ENCODE measurements at places on chromosomes 11 and 22.

GRCh38 chr11:128772814-128773213, 78.9 kb downstream of the FLI1 start:
- DNase-seq, result no peak

- no peak for DNase-seq
These were observed 14.6 kb upstream of the HIPK3 start for GRCh38 chr11:33242575-33242974.

- DNase-seq, result no peak
These were observed 417 bp downstream of the HNRNPUL2 start for GRCh38 chr11:62726915-62727164.

- DNase-seq, result no peak
These were observed 22.6 kb downstream of the RTN4RL2 start for GRCh38 chr11:57482782-57483561.

- no peak for DNase-seq
These were observed 75.7 kb downstream of the SEZ6L start for GRCh38 chr22:26245001-26245400.

GRCh38 chr22:25874327-25874726, 132.3 kb downstream of the MYO18B start:
- DNase-seq, result no peak

GRCh38 chr11:109865548-109866186, 227.5 kb upstream of the ZC3H12C start:
- no peak for DNase-seq

- no peak for DNase-seq
These were observed 62.6 kb downstream of the MPPED1 start for GRCh38 chr22:43474161-43475101.

GRCh38 chr11:116314006-116314405, 458.8 kb downstream of the BUD13 start:
- no peak for DNase-seq

DNA sequence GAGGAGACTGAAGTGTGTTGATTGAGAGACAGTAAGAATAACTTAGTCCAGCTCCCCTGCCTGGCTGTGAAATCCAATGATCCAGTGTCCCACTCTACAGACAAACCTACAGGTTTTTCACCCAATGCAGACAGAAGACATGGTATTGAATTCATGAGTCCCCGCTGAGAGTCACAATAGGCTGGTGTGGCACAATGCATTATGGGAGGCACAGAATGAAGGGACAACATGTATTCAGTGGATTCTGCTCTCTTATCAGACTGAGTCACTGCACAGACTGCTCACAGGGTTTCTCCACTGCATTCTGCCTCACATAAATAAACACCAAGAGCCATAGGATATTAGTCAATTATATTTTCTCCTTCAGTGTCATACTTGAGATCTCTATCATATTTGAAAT, 55.2 kb upstream of the TOP3B start:
- no peak for DNase-seq

DNA sequence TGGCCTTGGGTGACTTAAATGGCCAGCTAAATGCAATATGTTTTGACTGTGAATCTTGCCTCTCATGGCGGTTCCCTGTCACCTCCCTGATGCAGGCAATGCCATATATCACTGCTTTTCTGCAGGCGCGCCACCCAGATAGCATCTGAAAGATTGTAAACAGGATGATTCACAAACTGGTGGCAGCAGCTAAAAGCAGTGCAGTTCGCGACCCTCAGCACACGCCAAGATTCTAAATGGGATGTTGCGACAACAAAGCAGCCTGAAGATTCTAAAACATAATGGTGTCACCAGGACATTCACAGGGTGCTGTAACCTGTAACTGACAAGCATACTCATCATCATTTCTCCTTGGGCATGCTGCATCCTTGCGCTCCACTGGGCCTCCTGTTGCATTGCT, 440.4 kb upstream of the CADM1 start:
- no peak for DNase-seq

GRCh38 chr11:26827567-26828081, 105.8 kb upstream of the SLC5A12 start:
- no peak for DNase-seq

GRCh38 chr11:9459667-9460321, 1.0 kb upstream of the ZNF143 start:
- no peak for DNase-seq

DNA sequence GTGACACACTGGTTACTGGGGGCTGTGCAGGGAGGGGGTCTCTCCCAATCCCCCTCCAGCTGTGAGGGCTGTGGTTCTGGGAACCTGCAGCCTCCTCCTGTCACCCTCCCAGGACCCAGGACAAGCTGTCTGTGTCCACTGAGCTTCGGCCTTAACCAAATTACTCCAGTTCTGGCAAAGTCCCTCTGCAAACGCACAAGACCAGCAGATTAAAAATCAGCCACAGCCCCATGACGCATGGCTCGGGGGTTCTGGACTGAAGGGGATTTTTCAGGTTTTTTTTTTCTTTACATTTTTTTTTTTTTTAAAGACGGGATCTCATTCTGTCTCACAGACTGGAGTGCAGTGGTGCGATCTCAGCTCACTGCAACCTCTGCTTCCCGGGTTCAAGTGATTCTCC, 32.2 kb upstream of the A4GALT start:
- DNase-seq, result no peak

DNA sequence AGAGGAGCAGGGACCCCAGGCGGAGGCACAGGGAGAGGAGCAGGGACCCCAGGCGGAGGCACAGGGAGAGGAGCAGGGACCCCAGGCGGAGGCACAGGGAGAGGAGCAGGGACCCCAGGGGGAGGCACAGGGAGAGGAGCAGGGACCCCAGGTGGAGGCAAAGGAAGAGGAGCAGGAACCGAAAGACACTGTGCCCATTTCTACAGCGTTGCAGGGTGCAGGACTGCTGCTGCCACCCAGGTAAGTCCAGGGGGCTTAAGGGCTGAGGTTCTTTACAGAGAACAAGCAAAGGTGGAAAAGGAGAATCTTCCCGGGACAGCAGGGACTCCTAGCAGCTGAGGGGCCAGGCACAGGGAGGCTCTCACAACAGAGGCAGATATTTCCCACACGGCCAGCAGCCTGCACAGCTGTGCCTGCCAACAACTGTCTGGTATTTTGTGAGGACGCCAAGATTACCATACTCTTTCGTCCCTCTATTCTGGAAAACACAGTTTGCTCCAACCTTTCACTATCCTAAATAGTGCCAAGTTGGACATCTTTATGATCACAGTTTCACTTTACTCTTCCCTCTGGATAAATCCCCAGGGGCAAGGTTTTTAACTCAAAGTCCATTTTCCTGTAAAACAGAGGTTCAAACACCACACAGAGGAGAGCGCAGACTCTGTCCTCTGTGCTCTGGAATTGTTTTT, 39.4 kb downstream of the SHANK2 start:
- no peak for DNase-seq

DNA sequence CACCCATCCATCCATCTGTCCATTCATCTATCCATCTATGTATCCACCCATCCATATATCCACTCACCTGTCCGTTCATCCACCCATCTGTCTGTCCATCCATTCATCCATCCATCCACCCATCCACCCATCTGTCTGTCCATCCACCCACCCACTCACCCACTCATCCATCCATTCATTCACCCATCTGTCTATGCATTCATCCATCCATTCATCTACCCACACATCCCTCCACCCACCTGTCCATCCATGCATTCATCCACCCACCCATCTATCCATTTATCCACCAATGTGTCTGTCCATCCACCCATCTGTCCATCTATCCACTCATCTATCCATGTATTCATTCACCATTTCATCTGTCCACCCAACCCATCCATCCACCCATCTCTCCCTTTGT, 33.3 kb downstream of the NADSYN1 start:
- no peak for DNase-seq

GRCh38 chr22:38953577-38954413, 3.6 kb upstream of the APOBEC3A start:
- DNase-seq, result peak; percentile 85

DNA sequence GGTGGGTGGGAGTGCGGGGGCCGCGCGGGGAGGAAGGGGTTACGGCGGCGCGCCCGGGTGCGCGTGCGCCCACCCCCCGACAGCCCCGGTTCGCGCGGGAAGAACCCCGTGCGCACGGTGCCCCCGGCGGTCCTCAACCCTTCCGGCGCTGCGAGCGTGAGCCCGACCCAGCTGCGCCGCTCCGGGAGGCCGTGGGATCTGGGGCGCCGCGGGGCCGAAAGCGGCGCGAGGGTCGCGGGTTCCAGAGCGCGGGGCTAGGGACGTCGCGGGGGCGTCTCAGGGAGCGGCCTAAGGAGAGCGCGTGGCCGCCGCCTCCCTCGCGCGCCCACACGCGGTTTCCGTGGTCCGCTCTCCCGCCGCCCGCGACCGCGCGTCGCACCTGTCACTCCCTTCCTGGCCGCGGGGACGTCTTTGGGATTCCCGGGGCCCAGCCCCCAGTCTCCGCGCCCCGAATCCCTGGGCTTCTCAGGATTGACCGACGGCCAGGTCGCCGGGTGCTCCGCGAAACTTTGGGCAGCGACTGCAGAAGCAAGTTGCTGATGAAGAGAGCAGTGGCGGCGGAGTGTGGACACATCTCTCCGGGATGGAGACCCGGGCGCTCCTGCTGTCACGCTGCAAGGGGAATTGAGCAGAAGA, 582 bp downstream of the SREBF2 start:
- no peak for DNase-seq

DNA sequence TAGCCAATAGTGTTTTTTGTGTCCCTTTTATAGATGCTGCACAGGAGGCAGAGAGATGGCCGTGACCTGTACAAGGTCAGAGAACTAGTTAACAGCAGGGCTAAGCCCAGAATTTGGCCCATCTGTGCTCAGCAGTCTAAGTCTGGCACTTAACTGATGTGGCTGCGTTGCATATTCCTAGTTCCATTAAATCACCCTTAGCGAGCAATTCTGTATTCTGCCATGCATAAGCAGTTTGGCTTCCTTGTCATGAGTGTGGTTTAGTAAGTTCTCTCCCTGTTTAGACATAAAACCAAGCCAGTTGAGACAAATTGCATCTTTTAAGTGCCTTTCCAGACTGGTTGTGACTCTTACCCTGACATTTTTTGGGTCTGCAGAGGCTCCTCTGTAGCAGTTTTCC, 230.6 kb upstream of the TENM4 start:
- DNase-seq, result no peak

- no peak for DNase-seq
These were observed 27.1 kb downstream of the TSKU start for GRCh38 chr11:76810151-76810853.

DNA sequence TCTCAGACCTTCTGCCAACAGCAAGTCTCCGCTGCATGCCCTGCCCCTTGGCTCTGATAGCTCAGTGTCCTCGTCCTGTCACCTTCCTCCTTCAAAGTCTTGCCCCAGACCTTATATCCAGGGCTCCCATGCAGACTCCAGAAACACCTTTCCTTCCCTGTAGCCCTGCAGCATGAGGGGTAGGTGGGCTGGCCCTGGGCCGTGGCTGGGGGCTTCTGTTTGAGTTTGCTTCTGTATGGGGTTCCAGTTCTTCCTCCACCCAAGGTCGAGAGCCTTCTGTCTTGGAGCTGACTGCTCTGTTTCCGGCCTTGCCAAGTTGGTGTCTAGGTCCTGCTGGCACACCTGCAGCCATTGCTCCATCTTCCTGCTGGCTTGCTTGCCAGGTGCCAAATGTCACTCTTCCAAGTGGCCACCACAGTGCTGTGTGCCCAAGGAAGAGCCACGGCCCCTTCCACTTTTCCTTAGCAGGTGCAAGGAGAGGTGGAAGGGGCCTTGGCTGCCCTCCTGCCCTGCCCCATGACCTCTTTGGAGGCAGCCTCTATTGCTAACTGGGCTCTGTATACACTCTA, 74.8 kb upstream of the NECTIN1 start:
- DNase-seq, result no peak

- DNase-seq, result no peak
These were observed 10.8 kb downstream of the CRYBA4 start for GRCh38 chr22:26632422-26633155.

- DNase-seq, result no peak
These were observed 8.0 kb upstream of the IL18BP start for GRCh38 chr11:71990701-71991100.

DNA sequence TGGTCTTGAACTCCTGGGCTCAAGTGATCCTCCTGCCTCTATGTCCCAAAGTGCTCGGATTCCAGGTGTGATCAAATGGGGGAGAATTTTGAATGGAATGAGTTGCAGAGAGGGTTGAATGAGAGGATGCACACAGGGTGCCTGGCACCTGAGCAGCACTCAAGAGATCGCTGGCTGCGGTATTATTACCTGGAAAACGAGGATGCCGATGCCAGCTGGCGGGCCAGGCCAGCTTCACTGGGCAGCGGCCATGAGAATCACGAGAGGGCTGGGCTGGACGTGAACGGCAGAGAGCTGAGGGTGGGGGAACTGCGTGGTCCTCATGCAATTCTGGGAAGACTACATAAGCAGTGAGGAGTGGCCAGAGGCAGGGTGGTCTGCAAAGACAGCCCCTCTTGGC, 2.9 kb downstream of the MGAT3 start:
- DNase-seq, result no peak

GRCh38 chr11:35173011-35173511, 34.1 kb downstream of the CD44 start:
- DNase-seq, result no peak

All from GM19239 (cell line).